ENCODE measurements at places on chromosomes 12 and 14. TPM values are rescaled to one million over a fixed set of nuclear protein-coding genes. Genes with fewer than 3 reads are reported as not detected.

Gene CD4
- 2.5 TPM for total RNA-seq

Gene NPFF
- total RNA-seq: not detected

Gene BMAL2
- total RNA-seq: 12.9 TPM

Gene FBXW8
- total RNA-seq: 27.2 TPM

Gene OR11G2
- total RNA-seq: not detected

Gene ARID2
- total RNA-seq: 73.3 TPM

Gene REM2
- total RNA-seq: 1.7 TPM

Gene FAM186B
- 0.25 TPM for total RNA-seq

Gene GNB3
- total RNA-seq: 7.6 TPM

Gene TFCP2
- total RNA-seq: 19.4 TPM

Gene IFI27L1
- total RNA-seq: 19.9 TPM

Gene LRRC23
- total RNA-seq: 5.2 TPM

Gene VWF
- total RNA-seq: 8.0 TPM

Gene MEG3
- total RNA-seq: 7.3 TPM

Gene WDR89
- total RNA-seq: 39.0 TPM

Gene DTX1
- 5.2 TPM for total RNA-seq

Gene NOS1
- total RNA-seq: 0.11 TPM

Gene MIPOL1
- total RNA-seq: 13.8 TPM

Gene YARS2
- 35.3 TPM for total RNA-seq

Gene FAIM2
- total RNA-seq: 1.2 TPM

Gene IL31
- not detected for total RNA-seq

Gene ACACB
- total RNA-seq: 2.4 TPM

Gene NR4A1
- total RNA-seq: 13.0 TPM

Gene DNAH10
- total RNA-seq: 0.26 TPM

Gene PA2G4
- 168 TPM for total RNA-seq

Gene P2RX7
- total RNA-seq: 0.46 TPM

Gene RAD51AP1
- 189 TPM for total RNA-seq
